ENCODE measurements at places on chromosomes 2 and 18. TPM values are rescaled to one million over a fixed set of nuclear protein-coding genes. Genes with fewer than 3 reads are reported as not detected.

Gene POTEJ
- total RNA-seq = not detected

Gene PAX3
- total RNA-seq = 2.2 TPM

Gene SAG
- total RNA-seq = not detected

Gene ALPP
- total RNA-seq = not detected

Gene SNRNP27
- total RNA-seq = 113 TPM

Gene ASPRV1
- total RNA-seq = 0.80 TPM

Gene CCBE1
- total RNA-seq = 8.6 TPM

Gene PPP3R1
- total RNA-seq = 28.0 TPM

Gene TUBA4B
- total RNA-seq = not detected

Gene NT5DC4
- total RNA-seq = not detected

Gene TWIST2
- total RNA-seq = 5.0 TPM

Gene ST8SIA5
- 3.0 TPM for total RNA-seq

Gene TEX44
- total RNA-seq = not detected
